ENCODE measurements at places on chromosomes 3 and 15.

- DNase-seq = no peak
Measured at GRCh38 chr15:68555679-68556037, 23.1 kb upstream of the CORO2B start.

DNA sequence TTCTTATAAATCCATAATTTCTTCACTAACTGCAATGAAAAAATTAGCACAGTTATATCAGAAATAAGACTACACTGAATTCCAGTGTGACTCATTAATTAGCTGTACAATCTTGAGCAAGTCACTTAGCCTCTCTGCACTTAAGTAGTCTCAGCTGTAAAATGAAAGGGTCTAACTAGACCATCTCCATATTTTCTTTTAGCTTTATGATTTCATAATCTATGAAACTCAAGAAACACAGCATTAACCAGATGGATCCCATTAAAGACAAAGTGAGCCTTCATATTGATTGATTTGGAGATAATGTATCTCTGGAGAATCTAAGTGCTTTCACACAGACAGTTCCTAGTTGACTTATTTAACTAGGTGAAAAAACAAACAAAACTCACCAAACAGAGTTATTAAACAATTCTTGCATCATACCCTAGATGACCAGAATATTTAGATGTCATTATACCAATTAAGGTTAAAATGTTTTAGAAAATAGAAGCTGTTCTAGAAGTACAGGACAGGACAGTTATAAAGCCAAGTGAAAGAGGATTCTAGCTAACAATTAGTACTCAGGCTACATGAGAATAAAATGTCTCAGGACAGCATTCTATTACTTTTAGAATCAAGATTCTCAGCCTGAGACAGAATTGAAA lies 11.2 kb downstream of the CSNK1G1 start:
- DNase-seq = no peak

DNA sequence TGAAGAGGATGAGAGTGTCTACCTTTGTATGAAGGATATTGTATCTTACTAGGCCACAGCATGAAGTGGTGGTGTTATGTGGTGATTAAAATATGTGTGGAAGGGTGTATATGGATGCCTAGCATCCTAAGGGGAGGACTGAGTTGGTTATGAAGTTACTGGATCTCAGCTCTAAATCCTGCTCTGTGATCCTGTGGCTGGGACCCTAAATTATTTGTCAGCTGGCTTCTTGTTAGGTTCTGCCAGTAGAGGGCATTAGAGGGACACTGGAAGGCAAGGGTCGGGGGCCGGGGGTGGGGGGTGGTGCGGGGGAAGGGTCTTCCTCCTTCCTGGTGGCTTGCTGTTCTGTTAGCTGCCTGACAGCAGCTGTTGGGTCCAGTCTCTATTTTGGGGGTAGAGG lies 34.9 kb downstream of the MORF4L1 start:
- no peak for DNase-seq

DNA sequence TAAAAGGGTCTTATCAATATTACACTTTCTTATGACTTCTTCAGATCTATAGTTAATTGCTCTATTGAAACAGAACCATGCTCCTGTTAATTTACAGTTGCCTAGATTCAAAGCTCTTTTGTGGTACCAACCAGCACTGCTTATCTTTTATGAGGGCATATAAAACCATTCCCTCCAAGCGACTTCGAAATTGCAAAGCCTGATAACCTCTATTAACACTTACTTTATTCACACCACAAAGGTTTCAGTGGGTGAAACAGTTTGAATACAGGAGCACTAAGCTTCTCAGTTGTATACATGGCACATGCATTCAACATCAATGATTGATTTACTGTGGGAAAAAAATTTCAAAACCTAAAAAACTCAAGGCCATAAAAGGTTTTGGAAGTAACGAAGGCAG lies 74.9 kb upstream of the PPIB start:
- DNase-seq = no peak

- no peak for DNase-seq
Measured at GRCh38 chr3:189148081-189148507, 23.7 kb upstream of the TPRG1 start.

All from pancreas (tissue), 10 donors.